Stimulated activated CD8-positive, alpha-beta memory T cell treated with anti-CD3 and anti-CD28 coated beads, Interleukin-15, amount 100 ng/mL, for 1 hour (primary cell): ENCODE measurements at places on chromosomes 1 and 21.

- no peak for DNase-seq
These were observed 57.3 kb upstream of the CCDC190 start for GRCh38 chr1:162918151-162918754.

DNA sequence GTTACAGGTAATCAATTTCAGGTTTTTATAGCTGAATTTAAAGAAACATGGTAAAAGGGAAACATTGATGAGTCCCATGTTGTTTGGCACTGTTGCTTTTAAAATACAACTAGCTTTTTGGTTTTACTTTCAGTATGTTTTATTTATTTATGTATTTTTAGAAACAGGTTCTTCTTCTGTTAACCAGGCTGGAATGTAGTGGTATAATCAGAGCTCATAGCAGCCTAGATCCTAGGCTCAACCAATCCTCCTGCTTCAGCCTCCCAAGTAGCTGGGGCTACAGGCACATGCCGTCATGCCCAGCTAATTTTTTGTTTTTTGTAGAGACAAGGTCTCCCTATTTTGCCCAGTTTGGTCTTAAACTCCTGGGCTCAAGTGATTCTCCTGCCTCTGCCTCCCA lies 50.4 kb downstream of the CTTNBP2NL start:
- no peak for DNase-seq

GRCh38 chr1:205382561-205382960 lies 25.8 kb upstream of the KLHDC8A start:
- no peak for DNase-seq

DNA sequence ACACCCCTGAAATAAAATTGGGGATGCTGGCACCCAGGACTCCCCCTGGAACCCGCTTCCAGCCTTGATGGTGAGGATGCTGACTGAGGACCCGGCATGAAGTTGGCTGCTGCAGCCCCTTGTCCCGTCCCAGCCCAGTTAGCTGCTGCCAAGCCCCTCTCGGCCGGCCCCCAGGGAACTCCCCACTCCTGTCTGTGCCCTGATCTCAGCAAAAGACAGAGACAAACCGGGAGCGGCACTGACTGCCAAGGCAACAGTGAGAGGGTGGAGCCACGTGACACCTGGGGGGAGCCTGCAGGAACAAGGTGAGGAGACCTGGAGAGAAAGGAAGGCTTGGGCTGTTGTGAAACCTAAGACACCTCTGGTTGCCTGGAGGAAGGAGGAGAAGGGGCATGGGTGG lies 24.7 kb downstream of the CASZ1 start:
- no peak for DNase-seq

GRCh38 chr1:161185282-161185682 lies 8.0 kb upstream of the B4GALT3 start:
- peak; percentile 53 for DNase-seq

- DNase-seq: no peak
These were observed 362 bp upstream of the ROR1 start for GRCh38 chr1:63773496-63773814.

DNA sequence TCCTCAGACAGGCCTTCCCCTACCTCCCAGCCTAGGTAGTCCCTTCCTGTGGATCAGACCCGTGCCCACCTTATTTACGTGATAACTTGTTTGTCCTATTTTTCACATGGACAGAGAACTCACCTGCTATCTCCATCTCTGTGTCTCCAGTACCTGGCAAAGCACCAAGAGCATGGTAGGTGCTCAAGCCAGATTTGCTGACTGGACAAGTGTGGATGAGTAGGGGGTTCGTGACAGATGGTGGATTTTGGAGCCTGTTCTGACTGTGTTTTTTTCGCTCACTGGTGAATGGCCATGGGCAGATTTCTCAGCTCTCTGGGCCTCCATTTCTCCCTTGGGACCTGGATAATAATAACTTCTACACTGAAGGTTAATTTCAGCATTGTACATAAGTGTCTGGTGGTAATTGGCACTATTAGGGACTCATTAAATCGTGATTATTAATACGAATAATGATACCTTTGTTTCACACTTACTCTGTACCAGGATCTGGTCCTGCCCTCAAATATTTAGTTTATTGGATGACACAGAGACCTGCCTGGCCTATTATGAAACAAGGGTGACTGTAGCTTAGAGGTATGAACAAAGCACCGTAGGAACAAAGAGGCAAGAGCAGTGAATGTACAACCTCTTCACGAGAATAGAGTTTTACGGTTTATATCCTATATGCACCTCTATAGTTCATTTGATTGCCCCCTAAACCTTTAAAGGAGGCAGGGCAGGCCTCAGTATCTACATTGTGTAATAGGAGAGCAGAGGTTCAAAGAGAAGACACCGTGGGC lies 24.5 kb upstream of the SLC26A9 start:
- DNase-seq: no peak

DNA sequence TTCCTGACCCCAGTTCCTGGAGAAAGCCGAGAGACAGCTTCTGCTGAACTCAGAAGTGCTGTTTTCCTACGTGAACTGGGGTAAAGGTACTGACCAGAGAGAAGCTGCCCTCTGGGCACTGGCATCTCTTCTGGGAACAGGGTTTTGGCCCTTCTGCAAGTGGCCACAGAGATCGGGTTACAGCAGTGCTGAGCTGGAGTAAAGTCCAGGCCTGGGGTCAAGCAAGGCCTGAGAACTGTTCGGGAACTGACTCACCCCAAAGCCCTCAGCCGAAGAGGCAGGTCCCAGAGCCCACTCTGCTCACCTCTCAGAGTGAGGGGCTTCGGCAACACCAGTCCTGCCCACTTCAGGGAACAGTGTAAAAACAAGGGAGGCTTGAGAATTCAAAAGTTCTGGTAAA lies 177.2 kb upstream of the RUNX1 start:
- no peak for DNase-seq

DNA sequence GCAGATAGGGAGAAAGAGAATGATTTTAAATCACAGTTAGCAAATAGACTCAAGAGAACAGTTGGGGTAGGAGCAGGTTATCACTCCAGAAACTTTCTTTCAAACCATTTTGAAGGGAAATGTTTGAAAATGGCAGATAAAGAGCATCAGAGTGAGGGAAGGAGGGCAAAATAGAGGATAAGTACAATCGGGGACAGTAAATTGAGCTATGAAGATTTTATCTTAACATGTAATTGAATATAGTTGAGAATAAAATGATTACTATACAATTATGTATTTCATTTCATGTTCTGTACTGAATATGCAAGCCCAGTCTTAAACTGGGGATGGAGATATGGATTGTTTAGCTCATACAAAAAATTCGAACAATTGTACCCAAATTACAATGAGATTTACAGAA lies 54.0 kb downstream of the MAP10 start:
- DNase-seq: no peak

DNA sequence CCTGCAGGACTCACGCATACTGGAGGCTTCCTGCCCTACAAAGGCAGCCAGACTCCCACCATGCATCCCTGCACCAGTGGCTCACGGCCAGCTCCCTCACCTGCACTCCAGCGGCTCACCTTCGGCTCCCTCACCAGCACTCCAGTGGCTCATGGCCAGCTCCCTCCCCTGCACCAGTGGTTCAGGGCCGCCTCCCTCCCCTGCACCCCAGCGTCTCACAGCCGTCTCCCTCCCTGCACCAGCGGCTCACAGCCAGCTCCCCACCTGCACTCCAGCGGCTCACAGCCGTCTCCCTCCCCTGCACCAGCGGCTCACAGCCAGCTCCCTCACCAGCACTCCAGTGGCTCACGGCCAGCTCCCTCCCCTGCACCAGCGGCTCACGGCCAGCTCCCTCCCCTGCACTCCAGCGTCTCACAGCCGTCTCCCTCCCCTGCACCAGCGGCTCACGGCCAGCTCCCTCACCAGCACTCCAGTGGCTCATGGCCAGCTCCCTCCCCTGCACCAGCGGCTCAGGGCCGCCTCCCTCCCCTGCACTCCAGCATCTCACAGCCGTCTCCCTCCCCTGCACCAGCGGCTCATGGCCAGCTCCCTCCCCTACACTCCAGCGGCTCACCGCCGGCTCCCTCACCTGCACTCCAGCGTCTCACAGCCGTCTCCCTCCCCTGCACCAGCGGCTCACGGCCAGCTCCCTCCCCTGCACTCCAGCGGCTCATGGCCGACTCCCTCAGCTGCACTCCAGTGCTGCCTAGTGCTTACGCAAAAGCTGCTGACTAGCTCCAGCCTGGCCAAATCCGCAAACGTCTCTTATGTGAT lies 324.5 kb downstream of the NPHP4 start:
- DNase-seq: no peak

GRCh38 chr1:54380290-54380882 lies 25.8 kb downstream of the SSBP3 start:
- DNase-seq: no peak

GRCh38 chr1:53895421-53895820 lies 1.4 kb downstream of the DIO1 start:
- no peak for DNase-seq

DNA sequence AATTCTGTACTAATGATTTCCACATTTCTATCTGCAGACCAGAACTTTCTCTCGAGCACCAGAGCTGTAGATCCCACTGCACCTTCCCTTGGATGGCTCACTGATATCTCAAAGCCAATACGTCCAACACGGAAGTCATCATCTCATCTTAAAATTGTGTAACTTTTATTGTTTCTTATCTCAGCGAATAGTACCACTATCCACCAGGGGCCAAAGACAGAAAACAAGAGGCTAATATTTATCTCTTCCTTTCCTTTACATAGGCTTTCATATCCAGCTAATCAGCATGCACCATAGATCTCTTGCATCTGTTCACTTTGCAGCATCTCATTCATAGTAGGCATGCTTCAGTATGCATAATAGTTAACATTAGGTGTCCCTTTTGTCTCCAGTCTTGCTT lies 303.6 kb downstream of the PTPRC start:
- DNase-seq: no peak

DNA sequence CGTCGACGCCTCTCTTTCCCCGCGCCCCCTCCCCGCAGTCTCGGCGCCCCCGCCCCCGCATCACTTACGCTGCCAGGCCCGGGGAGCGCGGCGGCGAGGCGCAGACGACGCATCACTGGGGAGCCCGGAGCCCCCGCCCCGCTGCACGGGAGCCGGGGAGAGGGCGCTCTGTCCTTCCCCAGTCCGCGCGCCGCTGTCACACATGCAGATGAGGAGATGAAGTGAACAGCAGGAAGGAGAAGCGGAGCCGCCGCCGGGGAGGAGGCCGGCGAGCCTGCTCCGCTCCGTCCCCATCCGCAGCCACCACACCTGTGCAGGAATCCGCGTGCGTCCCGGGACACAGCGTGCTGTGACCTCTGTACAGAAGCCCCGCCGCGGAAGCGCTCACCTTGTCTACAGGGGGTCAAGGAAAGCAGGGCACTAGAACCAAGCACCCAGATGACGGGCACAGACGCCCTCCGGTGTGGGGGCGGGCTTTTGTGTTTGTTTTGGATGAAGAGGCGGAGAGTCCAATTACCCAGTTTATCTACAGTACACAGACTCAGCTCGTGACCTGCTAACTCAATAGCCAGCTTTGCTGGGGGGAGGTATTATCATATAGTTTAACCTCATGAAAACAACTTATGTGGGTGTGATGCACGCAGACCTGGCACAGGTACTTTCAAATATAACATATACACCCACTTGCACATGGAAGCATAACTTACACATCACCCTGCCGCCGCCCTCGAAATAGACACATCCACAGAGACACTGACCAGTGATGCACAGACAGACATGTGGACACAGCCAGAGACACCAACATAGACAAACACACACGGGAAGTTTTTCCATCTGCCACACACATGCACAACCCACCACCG lies 12.4 kb downstream of the KLHDC8A start:
- no peak for DNase-seq

- no peak for DNase-seq
These were observed 360.8 kb downstream of the GPATCH2 start for GRCh38 chr1:217270101-217270500.

GRCh38 chr1:38671221-38671620 lies 188.4 kb downstream of the RRAGC start:
- DNase-seq: no peak

GRCh38 chr1:163672976-163673758 lies 351.4 kb downstream of the NUF2 start:
- no peak for DNase-seq

GRCh38 chr1:163195728-163196448 lies 6.8 kb downstream of the RGS5 start:
- DNase-seq: no peak

GRCh38 chr1:5730272-5731109 lies 261.7 kb downstream of the NPHP4 start:
- no peak for DNase-seq

DNA sequence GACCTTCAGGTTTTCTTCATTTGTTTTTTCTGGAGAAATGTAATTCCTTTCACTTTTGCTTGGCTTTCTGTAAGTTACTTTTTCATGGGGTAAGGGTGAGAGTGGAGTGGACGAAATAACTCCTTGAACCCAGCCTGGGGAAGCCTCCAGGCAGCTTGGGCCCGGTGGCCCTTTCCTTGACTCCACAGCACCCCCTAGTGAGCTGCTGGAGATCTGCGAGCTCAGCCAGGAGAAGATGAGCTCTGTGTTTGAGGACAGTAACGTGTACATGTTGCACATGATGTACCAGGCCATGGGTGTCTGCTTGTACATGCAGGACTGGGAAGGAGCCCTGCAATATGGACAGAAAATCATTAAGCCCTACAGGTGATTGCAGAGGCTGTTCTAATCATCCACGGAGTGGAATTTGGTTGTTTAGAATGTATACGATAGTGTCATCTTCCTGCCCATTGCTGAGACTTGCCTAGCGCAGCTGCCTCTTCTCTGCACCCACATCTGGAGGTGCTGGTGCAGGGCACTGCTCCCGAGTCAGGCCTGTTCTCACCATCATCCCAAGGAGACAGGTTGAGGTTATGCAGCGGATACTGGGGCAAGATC lies 51.0 kb downstream of the SMYD2 start:
- DNase-seq: peak; percentile 24

GRCh38 chr1:5191470-5191869 lies 537.1 kb downstream of the AJAP1 start:
- no peak for DNase-seq

GRCh38 chr1:106222403-106222802 lies 834.1 kb upstream of the PRMT6 start:
- DNase-seq: no peak

DNA sequence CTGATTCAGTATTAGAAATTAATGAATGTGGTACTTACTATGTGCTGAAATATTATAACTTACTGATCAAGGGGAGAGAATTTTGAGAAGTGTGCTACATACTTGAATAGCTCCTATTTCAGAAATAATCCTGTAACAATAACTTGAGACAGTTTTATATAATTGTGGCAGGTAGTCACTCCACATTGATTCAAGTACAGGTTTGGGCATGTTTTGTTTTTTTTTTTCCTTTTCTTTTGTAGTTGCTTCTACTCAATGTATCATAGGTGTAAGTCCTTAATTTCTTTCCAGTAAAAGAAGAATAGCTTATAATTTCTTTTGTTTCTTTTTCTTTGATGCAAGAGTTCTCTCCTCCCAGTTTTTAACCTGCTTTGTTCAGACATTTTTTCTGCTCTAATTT lies 86.1 kb upstream of the ADGRL2 start:
- no peak for DNase-seq

GRCh38 chr1:150111670-150112069 lies 38.0 kb upstream of the PLEKHO1 start:
- DNase-seq: no peak

GRCh38 chr1:24714859-24715520 lies 30.3 kb upstream of the CLIC4 start:
- DNase-seq: no peak

GRCh38 chr21:24289539-24289938 lies 1317.7 kb downstream of the MRPL39 start:
- DNase-seq: no peak
